NCI-H2227 treated with DMSO at 0.1 percent for 48 hours (cell line): ENCODE measurements at places on chromosomes 3 and 15.
A peak's percentile ranks its signal among the peaks of the same experiment; 100 is the strongest.

DNA sequence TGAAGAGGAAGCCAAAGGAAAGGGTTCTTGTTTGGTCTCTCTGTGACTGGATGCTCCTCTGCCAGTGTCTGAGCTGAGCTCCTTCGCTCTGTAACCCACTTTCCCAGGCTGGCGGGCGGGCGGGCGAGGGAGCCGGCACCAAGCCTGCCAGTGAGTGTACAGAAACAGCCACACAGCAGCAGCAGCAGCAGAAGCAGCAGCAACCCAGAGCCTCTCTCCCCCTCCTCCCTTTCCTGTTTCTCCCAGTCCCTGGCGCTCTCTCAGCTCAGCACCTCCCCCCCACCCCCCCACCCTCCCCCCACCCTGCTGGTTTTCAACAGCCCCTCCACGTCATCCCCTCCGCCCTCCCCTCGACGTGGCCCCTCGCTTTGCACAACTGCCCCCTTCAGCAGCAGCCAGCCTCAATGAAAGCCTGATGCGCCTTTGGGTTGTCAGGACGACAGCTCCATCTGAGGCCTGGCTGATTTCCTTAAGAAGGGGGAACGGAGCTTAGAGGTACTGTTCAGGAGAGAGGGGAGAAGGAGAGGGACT is at the start of gene LSAMP:
TSS of gene LSAMP (minus strand) at position 177 of the 531 bp plus-strand sequence.
- peak; percentile 59 for DNase-seq

DNA sequence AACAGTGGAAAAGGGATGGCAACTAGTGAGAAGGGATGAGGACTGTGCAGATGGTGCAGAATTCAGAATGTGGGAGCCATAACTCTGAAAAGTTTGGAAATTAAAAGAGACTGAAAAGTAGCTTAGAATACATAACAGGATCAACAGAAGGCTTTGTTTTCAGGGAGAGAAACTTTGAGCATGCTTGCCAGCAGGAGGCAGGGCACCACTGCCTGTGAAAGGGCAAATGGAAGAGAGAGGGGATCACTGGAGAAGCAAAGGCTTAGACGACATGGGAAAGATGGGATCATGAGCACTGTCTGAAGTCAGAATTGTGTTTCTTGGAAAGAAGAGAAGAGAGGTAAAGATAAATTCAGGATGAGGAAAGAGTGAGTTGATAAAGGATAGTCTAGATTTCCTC is 99.6 kb downstream of the ABI3BP start:
- DNase-seq = no peak

DNA sequence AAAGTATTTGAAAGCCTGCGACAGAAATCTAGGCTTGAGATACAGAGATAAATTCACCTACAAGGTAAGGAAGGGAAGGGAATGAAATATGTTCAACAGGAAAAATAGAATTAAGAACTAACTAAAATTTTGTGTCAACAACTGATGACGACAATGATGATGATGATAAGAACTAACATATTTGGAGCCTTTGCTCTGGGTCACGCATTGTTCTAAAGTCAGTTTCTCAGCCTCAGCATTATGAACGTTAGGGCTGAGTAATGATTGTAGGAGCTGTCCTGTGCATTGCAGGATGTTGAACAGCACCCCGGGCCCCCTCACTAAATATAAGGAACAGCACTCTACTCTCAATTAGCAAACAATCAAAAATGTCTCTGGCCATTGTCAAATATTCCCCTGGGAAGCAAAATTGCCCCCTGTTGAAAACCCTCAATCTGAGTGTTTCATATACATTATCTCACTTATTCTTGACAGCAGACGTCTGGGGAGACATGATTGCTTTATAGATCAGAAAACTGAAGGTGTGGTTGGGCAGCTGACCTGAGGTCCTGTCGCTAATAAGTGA is 88.5 kb downstream of the ERC2 start:
- DNase-seq = peak; percentile 85

GRCh38 chr15:40277471-40277870 is 5.4 kb downstream of the ANKRD63 start:
- DNase-seq = no peak

- DNase-seq = no peak
Measured at GRCh38 chr15:93332168-93332553, 243.2 kb upstream of the RGMA start.

DNA sequence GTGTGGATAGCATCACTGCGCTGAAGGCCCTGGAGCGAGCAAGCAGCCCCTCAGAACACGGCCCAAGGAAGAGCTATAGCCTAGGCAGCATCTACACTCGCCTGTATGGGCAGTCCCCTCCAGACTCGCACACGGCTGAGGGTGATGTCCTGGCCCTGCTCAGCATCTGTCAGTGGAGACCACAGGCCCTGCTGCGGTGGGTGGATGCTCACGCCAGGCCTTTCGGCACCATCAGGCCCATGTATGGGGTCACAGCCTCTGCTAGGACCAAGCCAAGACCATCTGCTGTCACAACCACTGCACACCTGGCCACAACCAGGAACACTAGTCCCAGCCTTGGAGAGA is 20.5 kb downstream of the ATRIP start:
- DNase-seq = no peak

DNA sequence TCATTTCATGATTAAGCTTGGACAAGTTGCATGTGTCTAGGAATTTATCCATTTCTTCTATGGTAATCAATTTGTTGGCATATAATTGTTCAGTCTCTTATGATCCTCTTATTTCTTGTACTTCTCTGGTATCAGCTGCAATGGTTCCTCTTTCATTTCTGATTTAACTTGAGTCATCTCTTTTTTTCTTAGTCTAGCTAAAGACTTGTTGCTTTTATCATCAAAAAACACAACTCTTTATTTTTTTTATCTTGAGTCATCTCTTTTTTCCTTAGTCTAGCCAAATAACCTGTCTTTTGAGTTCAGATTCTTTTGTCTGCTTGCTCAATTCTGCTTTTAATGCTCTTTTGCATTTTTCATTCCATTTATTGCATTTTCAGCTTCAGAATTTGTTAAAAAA is 37.3 kb downstream of the UBE3A start:
- no peak for DNase-seq

DNA sequence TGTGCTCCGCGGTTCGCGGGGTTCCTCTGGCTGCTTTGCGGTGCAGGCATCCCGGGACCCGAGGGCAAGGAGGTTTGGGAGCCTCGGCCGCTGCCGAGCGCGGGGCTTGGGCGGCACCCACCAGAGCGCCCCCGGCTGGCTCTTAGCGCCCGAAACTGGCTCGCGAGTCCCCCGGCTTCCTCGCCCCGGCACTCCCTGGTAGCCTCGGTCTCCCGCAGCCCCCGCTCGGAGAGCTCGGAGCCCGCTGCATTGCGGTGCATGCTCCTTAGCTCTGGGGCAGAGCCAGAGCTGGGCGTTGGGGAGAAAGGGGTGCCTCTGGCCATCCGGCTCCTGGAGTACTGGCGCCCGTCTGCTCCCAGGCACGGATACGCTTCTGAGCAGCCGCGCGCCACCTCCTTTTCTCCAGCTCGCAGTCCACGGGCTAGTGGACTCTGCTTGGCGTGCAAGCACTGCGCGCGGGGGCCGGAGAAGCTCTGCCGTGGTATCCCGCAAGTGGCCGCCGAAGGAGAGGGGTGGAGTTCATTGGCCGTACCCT is 753 bp downstream of the EPHB1 start:
- DNase-seq = no peak

DNA sequence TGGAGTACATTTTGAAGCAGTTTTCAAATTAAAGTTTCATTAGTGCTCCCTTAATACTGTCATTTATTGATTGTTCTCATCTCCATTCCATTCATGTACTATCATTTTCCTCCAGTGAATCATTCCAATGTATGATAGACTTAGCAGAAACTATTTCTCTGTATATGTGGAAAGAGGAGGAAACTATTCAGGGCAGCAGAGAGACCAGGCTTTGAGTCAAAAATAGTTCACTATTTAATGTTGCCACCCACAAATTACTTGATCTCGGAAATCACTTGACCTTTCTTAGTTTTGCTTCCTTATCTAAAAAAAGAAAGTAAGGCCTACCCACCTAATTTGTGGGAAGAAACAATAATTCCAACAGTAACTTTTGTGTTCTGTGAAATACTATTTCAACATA is 610.5 kb upstream of the ZNF385D start:
- no peak for DNase-seq

GRCh38 chr3:15387171-15387581 is 40.2 kb downstream of the METTL6 start:
- no peak for DNase-seq

GRCh38 chr15:60004846-60005351 is 788 bp downstream of the FOXB1 start:
- DNase-seq = no peak

DNA sequence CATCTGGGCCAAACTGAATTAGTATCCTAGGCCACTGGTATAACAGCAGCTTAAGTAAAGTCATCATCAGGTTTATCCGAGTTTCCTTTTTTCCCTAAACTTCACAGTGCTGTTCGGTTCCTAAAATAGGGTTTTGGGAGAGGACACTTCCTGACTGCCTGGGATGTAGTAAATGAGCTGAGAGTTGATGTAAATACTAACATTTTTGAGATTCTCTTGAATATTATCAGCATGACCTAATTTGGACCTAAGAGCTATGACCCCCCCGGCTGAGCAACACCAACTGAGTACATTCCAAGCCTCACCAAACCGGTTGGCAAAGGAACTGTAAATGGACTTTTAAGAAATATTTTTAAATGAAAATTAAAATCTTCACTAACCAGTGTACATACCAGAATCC is 78.8 kb downstream of the IL5RA start:
- DNase-seq = no peak

DNA sequence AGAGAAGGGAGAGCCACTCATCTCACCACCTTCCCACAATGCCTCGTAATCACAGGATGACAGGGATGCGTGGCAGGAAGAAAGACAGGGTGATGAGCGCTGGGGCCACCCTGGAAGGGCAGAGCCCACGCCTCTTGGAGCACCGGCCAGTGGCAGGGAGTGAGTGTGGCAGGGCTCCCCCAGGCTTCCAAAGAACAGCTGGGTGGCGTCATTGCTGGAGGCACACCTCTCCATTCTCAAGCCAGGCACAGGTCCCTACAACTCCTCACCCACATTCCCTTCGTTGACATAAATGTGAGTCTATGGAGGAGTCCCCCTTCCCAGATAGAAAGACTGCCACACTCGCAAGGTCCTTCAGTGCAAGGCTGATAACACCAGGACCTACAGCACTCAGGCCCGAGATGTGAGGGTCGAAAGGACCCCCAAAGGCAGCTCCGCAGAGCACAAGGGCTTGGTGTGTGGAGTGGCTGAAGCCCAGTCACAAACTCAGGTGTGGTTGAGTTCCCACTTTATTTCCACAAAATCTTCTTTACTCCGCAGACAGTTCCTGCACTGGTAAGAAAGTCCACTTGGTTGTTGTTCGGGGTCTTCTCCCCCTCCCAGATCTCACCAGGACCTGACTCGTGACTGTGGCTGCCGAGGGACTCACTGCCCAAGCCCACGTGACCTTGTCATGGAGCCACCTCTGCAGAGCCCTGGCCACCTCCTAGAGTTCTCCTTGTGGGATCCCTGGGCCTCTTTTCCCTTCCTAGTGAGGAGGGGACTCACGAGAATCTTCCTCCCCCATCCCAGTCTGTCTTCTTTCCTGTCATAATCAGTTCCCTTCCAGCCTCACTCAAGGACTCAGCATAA is 22.4 kb upstream of the CORO2B start:
- DNase-seq = no peak

DNA sequence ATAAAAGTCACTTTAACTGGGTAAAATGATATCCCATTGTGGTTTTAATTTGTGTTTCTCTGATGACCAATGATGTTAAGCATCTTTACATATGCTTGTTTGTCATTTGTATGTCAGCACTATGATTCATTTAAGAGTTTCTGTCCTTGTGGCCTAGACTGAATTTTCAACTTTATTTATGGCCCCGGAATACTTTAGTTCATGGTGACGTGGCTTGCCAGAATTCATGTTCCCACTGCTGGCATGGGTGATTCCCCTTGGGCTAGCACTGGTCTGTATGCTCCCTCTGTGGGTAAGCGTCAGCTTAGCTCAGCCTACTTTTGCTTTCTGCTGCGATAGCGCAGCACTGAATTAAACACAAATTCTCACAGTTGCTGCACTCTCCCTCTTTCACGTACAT is 436.3 kb upstream of the SGO1 start:
- DNase-seq = no peak

- no peak for DNase-seq
Measured at GRCh38 chr3:156206157-156206556, 85.8 kb downstream of the KCNAB1 start.

- no peak for DNase-seq
Measured at GRCh38 chr3:58334013-58334321, 1.3 kb downstream of the PXK start.

DNA sequence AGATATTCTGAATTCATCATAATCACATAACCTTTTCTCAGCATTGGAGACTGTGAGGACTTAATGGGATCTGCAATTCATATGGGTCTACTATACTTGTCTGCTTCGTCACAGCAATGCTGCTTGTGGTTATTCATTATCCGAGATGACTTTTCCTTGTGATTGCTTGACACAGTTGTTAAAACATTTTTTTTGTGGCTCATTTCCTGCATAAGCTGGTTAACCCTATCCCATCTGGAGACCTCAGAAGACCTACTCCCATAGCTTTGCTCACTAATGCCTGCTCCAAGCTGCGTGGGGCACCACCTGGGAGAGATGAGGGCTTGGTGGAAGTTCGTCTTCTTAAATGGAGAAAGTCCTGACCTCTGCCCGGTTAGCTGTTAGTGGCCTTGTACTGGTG is 360.8 kb downstream of the CHST2 start:
- no peak for DNase-seq

DNA sequence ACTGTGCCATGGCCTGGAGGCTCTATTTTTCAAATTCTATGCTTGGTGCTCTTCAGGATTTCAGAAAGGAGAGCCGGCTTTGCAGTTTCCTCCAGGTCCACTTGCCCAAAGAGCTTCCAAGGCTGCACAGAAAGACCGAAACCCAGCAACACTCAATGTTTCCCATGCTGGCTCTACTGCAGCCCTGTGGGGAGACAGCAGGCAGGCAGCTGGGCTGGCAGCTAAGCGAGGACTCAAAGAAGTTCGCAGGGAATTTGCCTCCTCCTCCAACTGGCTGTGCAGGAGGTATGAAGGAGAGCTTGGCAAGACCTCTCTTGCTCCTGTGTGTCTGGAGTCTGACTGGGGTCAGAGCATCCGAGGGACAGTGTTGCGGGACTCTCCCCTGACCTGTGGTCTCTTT is 17.4 kb upstream of the ITGA11 start:
- DNase-seq = no peak
